ENCODE measurements at places on chromosomes 5 and 9. TPM values are rescaled to one million over a fixed set of nuclear protein-coding genes. Genes with fewer than 3 reads are reported as not detected.

- DNase-seq: no peak
These were observed 4.8 kb downstream of the CCNI2 start for GRCh38 chr5:132751971-132752580.

DNA sequence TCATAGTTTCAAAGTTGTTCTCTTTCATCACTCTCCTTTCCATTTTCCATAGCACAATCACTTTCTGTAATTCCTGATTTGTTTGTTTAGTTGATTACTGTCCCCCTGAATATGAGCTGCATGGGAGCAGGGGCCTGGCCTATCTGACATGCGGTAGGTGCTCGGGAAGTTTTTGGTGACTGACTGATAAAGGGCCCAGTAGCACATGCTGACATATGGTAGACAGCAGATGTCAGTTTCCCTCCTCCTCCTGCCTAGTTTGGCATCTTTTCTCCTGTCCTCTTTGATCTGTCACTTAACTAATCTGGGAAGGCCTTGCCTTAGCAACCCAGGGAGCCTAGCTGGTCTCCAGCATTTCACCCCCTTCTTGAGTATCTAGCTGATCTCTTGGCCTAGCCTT is 14.4 kb downstream of the GALNT12 start:
- no peak for DNase-seq

DNA sequence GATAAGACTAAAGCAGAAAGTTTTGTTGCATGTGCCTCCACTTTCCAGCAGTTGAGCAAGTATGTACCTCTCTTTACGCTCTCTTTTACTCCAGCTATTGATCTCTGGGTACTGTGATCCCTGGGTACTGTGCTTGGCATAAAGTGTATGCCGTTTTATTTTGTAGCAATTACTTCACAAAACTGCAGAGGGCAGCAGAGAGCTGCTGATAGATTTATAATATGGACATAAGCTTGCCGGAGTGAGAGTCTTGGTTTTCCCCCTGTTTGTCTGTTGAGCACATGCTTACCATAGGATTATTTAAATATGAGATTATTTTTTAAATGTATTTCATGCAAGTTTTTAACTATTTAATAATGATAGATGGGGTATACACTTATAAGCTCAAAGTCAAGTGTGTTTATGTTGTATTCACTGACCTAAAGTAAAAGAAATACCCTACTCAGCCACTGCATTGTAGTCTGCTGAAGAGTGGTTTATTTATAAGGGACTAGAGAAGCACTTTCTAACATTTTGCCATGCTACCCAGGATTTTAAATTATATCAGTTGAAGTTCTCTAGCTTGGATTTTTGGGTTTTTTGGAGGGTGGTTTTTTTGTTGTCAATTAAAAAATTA is 13.0 kb downstream of the TTC1 start:
- DNase-seq: no peak

DNA sequence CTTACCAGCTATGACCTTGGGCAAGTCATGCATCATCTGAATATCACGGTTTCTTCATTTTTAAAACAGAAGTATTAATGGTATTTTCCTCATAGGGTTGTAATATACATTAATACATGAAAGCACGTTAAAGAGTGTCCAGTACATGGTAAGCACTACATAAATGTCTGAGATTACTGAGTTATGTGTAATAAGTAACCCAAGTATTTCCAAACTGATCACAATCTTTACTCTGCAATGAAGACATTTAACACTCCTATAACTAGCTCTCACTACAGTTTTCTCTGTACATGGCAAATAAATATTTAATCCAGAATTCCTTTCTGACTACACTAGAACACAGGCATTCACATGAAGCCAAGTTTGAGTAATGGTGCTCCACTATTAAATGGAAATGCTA is 4.0 kb downstream of the GLDC start:
- DNase-seq: no peak

GRCh38 chr5:148799737-148800527 is 26.5 kb upstream of the ADRB2 start:
- DNase-seq: no peak

DNA sequence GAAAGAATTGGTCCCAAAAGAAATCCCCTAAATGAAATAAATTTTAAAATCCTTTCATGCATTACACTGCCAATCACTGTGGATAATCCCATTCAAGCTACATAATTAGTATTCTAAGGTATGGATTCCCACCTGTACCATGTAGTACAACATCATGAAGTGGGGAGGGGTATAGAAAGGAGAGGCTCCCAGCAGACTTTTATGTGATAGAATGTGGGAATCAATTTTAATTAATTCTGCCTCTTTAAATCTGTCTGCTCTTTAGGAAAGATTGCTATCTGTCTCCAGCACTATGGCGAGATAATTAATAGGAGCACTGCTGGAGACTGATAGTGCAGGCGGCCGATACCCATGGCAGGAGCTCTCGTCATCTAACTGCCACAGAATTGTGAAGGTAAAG is 95.4 kb downstream of the CDH12 start:
- DNase-seq: no peak

GRCh38 chr5:63959177-63959982 is 2.9 kb downstream of the HTR1A start:
- no peak for DNase-seq

DNA sequence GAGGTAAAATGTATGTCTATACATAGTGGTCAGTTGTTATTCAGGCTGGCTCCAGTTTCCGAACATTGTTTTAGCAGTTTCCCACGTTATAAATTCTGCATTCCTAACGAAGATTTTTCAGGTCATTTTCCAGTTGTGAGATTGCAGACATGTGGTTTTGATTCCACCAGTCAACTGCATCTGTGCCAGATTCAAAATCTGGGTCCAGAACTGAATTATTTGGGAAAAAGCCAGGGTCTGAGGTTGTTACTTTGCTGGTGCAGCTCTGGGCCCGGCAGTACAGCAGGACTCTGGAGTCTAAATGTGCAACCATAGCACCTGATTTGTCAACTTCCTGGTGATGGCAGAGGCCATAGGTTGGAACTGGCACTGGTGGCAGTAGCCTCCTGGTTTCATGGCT is 105.7 kb upstream of the MEGF10 start:
- no peak for DNase-seq

DNA sequence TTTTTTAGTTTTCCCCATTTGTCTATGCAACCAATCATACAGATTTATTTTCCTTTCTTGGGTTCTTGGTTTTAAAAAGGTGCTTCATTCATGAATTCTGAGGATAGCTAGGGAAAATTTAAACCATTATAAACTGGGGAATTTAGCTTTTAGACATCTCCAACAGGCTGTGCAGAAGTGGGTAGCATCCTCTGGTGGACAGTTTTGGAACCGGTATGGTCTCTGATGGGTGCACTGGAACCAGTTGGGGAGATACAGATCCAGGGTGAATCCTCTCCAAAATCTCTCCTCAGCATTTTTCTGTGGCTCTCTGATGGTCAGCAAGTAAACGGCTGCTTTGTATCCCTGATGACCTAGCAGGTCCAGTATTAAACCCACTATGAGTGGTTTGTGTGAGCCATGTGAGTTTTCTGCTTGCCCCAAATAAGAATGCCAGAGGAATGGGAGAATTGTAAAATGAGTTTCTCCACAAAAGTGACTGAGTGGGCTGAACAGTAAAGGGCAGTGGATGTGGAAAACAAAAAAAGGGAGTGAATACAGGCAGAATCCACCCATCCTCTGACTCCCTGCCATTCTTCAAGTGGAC is 9.1 kb upstream of the DNAJC25 start:
- DNase-seq: no peak

- DNase-seq: no peak
These were observed 225.7 kb downstream of the ASTN2 start for GRCh38 chr9:117189121-117189520.

- DNase-seq: no peak
These were observed 176.6 kb downstream of the GABBR2 start for GRCh38 chr9:98532147-98532546.

GRCh38 chr5:131068893-131069643 is 96.0 kb downstream of the HINT1 start:
- DNase-seq: no peak

DNA sequence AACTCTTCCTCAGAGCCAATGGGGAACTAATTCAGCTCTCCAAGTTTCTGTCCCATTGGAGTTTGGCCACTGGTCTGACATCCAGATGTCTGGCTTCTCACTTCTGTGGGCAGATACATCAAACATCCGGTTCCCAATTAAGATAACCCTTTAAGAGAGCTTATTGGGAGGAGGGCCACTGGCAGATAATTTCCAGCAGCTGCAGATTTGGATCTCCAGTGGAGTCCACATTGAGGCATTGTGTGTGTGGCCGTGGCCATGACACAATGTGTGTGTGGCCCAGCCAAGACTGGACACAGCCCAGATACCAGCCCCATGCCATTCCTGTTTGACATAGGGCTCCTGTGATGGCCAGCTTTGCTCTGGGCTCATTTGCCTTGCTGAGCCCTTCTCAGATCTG is 110.5 kb upstream of the MAP1B start:
- no peak for DNase-seq

DNA sequence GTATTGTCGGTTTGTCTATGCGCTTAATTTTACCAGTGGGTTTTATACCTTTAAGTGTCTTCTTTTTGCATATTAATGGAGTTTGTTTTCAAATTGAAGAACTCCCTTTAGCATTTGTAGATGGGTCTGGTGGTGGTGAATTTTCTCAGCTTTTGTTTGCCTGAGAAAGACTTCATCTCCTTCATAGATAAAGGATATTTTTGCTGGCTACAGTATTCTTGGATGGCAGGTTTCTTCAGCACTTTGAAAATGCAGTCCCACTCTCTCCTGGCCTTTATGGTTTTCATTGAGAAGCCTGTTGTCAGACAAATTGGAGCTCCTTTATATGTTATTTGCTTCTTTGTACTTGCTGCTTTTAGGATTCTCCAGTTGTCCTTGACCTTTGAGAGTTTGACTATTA is 142.1 kb downstream of the RAB3C start:
- DNase-seq: no peak

- no peak for DNase-seq
These were observed 50.5 kb downstream of the PALM2AKAP2 start for GRCh38 chr9:109830545-109830944.

- no peak for DNase-seq
These were observed 238.8 kb upstream of the PCSK5 start for GRCh38 chr9:75651709-75652108.

- DNase-seq: no peak
These were observed 261.2 kb downstream of the TAF11L14 start for GRCh38 chr5:17895288-17896033.

- no peak for DNase-seq
These were observed 218.6 kb downstream of the SEMA6A start for GRCh38 chr5:116355819-116356601.

GRCh38 chr9:88580961-88581360 is 46.0 kb downstream of the NXNL2 start:
- DNase-seq: no peak

TMEM203 gene
- 19.4 TPM for total RNA-seq

PCYOX1L gene
- 2.1 TPM for total RNA-seq

BASP1 gene
- 5.2 TPM for total RNA-seq

S100Z gene
- not detected for total RNA-seq

OR1J2 gene
- not detected for total RNA-seq

CKMT2 gene
- 2.1 TPM for total RNA-seq

OSTF1 gene
- 70.1 TPM for total RNA-seq

TLE1 gene
- 43.3 TPM for total RNA-seq

GPR151 gene
- total RNA-seq: not detected

LCN9 gene
- total RNA-seq: not detected

All from esophagus squamous epithelium (tissue), 5 donors.